ENCODE measurements at places on chromosomes 3 and 15.
A peak's percentile ranks its signal among the peaks of the same experiment; 100 is the strongest.

GRCh38 chr3:73321286-73321999, 260.0 kb downstream of the EBLN2 start:
- no peak for DNase-seq

- no peak for DNase-seq
Observed at GRCh38 chr15:83170474-83171165, 37.0 kb downstream of the HDGFL3 start.

GRCh38 chr3:12681943-12682390, 18.1 kb upstream of the RAF1 start:
- no peak for DNase-seq

- DNase-seq, result no peak
Observed at GRCh38 chr3:217948-218347, 21.4 kb downstream of the CHL1 start.

- no peak for DNase-seq
Observed at GRCh38 chr3:7576071-7576470, 715.2 kb downstream of the GRM7 start.

DNA sequence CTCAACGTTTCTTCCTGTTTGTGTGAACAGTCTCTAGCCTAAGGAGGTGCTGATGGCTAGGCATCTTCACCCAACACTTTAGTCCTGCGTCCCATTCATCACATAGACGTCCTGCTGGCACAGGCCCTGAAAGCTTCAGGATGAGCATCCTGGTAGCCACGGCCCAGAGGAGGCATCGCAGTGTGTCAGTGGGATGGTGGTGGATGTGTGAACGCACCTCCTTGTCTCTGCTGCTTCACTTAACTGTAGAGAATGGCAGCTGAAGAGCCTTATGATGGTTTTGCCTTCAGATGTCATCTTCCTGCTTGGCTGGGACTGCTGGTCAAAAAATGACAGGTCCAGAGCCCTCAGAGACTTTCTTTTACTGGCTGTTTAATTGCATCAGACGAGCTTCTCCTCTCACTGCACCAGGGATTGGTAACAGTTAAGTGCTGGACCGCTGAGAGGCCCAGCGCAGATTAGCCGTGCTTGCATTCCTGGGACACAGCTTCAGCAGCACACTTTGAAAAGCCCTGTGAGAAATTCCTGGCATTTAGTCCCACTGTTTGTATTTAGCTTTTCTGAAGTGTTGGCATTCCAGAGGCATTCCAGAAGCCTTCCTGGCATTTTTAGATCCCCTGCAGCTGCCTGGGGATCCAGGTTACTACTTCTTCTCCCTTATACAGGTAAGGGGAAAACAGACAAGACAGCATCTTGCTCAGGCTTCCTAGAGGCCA, 132.4 kb upstream of the PLXNA1 start:
- no peak for DNase-seq

- no peak for DNase-seq
Observed at GRCh38 chr3:14267976-14268375, 89.4 kb downstream of the LSM3 start.

- DNase-seq, result no peak
Observed at GRCh38 chr3:154783521-154783931, 296.6 kb upstream of the MME start.

DNA sequence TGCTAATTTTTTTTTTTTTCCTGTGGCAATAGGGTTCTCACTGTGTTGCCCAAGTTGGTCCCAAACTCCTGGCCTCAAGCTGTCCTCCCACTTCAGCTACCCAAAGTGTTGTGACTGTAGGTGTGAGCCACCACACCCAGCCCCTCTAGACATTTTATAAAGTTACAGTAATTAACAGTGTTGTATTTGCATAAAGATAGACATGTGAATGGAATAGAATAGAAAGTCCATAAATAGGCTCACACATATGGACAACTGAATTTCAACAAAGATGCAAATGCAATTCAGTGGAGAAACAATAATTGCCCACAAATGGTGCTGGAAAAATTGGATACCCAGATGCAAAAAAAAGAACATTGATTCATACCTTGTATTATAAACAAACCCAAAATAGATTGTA, 39.9 kb downstream of the PLS1 start:
- no peak for DNase-seq

GRCh38 chr3:194871864-194872668, 186.4 kb downstream of the FAM43A start:
- no peak for DNase-seq

DNA sequence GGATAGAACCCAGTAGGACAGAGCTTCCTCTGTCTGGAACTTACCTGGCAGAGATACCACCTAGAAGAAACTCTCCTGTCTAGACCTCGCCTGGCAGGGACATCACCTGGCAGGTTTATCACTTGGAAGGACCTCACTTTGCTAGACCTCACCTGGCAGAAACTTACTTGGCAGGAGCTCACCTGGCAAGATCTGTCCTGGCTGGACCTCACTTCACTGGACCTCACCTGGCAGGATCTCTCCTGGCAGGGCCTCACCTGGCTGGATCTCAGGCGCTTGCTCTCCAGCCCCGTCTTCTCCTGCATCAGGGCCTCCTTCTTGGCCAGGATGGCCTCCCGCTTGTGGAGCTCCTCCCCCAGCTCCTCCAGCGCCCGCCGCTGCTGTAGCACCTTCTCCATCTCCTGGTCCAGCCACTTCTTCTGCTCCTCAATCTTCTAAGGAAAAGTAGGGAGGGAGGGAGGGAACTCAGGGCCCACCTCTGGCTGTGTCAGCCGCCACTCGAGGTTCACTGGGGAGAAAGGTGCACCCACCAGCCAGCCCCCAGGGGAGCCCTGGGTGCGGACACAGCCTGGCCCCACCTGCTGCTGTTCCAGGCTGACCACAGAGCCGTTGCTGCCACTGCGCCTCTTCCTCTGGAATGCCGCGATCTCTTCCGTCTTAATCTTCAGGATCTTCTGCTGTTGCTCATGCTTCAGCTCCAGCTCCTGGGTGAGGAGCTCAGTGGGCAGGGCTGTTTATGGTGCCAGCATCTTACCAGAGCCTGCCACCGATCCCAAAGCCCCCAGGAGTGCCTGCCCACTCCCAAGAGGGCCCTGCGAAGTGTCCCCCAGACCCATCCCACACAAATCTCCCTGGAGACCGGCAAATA, 22.5 kb downstream of the KIF7 start:
- DNase-seq, result peak; percentile 6

GRCh38 chr3:189233225-189233858, 61.6 kb downstream of the TPRG1 start:
- peak; percentile 58 for DNase-seq

- no peak for DNase-seq
Observed at GRCh38 chr15:70480196-70480856, 283.0 kb downstream of the UACA start.

DNA sequence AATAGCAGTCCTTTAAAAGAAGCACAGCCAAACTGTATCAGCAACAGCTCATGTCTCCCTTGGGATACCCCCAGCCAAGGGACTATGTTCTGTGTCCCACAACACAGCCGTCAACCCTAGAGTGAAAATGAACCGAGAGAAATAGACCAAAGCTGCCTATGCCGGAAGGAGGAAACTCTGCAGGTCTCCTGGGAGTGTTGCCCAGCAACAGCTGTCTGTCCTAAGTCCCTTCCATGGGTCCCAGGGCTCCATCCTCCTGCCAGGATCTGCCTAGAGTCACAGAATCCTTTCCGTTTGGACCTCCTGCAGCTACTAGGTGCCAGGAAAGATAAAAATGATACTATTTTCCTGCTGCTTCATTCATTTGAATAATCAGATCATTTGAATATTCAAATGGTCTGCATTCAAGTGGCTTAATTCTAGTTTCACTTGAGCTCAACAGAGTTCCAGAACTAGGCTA, 53.1 kb downstream of the TRANK1 start:
- no peak for DNase-seq

Data from HEK293T (cell line).